Fibroblast of gingiva (primary cell): ENCODE measurements at places on chromosomes 2 and 18.

GRCh38 chr2:75716406-75716805 lies 5.7 kb upstream of the GCFC2 start:
- peak; percentile 12 for DNase-seq

DNA sequence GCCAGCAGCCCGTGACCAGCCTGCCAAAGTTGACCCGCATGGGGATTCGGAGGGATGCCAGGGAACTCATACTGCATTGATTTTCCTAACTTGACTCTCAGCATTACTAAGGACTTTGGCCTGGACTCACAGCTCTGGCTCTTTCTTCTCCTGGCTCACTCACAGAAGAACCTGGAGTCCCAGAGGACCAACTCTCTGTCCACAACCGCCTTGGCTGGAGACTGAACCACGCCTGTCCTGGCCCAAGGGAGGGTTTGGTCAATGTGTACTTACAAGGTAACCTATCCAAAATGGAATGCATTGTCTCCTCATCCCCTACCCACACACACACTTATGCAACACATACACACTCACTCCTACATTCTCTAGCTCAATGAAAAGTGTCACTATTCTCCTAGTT lies 135.6 kb upstream of the KLHL29 start:
- peak; percentile 26 for DNase-seq

DNA sequence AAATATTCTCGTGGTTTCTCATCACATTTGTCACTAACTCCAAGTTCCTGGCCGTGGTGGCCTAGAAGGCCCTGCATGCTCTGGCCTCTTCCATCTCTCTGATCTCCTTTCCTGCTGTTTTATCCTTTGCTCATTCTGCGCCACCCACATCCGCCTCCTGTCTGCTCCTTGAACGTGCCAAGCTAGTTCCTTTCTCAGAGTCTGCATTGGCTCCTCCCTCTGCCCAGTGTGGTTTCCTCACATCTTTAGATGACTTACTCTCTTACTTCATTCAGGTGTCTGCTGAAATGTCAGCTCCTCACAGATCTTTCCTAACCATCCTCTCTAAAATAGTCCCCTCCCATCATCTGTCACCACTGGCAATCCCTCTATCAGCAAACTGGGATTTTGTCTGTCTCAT lies 158.6 kb upstream of the RBMS1 start:
- DNase-seq = no peak

GRCh38 chr18:77397056-77397455 lies 147.4 kb downstream of the GALR1 start:
- DNase-seq = no peak
